ENCODE measurements at places on chromosomes 5 and 9.

DNA sequence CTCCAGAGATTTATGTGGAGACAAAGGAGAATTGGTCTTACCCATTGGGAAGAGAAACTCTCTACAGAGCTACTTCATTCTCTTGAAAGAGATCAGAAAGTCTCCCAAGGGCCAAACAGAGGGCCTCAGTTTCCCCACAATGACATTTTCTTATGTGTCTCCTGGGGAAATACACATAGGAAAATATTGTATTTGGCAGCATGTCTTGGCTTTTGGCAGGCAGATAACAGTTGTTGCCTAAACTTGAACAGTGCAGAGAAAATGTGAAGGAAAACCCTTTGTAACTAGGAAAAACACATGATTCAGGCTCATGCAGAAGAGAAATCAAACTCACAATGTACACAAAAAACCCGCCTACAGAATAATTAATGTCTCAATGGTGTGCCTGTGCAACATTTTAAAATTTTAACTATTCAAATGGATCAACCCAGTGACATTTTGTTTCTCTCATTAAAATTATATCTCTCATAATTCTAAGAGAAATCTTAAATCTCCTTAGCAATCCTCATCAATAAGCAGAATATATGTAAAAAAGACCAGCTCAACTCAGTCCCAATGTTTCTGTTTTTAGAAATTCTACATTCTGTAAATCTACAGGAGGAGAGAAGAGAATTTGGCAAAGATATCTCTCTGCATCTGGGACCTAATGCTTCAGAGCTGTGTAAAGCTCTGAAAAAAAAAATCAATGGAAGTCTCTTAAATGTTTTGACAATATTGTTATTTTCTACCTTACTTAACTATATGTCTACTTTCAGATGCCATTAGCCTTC lies 205.1 kb downstream of the ADAMTSL1 start:
- no peak overlapping the region for H3K27ac ChIP-seq
- no peak for DNase-seq
- no peak overlapping the region for H3K4me3 ChIP-seq
- H3K27me3 ChIP-seq, result no peaks in the 10 kb centered on the region

GRCh38 chr9:38120961-38121360 lies 51.9 kb upstream of the SHB start:
- peaks cover 2% of the 10 kb centered on the region for H3K27me3 ChIP-seq
- H3K4me1 ChIP-seq, result no peaks in the 10 kb centered on the region
- no peak overlapping the region for H3K4me3 ChIP-seq
- H3K36me3 ChIP-seq, result no peaks in the 10 kb centered on the region

- no peaks in the 10 kb centered on the region for H3K36me3 ChIP-seq
- no peak overlapping the region for H3K4me3 ChIP-seq
- no peak for DNase-seq
- no peak overlapping the region for H3K27ac ChIP-seq
- H3K27me3 ChIP-seq, result no peaks in the 10 kb centered on the region
- no peaks in the 10 kb centered on the region for H3K4me1 ChIP-seq
Observed at GRCh38 chr5:143126174-143127019, 277.1 kb downstream of the NR3C1 start.

DNA sequence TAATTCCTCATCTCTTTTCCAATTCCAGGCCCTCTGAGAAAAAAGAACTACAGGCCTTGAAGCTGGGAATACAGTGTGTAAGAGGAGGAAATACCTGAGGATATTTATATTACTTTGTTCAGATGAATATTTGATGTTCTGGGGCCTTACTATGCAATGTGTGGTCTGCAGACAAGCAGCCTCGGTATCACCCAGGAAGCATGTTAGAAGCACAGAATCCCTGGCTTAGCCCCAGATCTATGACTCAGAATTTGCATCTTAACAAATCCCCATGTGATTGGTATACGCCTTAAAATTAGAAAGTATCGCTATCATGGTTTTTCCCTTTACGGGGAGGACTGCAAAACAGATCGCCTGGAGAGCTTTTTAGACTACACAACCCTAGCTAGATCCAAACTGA lies 121.0 kb downstream of the JAKMIP2 start:
- no peaks in the 10 kb centered on the region for H3K36me3 ChIP-seq
- H3K4me3 ChIP-seq, result no peak overlapping the region
- no peaks in the 10 kb centered on the region for H3K27me3 ChIP-seq
- H3K4me1 ChIP-seq, result no peaks in the 10 kb centered on the region
- no peak for DNase-seq
- H3K27ac ChIP-seq, result no peak overlapping the region

DNA sequence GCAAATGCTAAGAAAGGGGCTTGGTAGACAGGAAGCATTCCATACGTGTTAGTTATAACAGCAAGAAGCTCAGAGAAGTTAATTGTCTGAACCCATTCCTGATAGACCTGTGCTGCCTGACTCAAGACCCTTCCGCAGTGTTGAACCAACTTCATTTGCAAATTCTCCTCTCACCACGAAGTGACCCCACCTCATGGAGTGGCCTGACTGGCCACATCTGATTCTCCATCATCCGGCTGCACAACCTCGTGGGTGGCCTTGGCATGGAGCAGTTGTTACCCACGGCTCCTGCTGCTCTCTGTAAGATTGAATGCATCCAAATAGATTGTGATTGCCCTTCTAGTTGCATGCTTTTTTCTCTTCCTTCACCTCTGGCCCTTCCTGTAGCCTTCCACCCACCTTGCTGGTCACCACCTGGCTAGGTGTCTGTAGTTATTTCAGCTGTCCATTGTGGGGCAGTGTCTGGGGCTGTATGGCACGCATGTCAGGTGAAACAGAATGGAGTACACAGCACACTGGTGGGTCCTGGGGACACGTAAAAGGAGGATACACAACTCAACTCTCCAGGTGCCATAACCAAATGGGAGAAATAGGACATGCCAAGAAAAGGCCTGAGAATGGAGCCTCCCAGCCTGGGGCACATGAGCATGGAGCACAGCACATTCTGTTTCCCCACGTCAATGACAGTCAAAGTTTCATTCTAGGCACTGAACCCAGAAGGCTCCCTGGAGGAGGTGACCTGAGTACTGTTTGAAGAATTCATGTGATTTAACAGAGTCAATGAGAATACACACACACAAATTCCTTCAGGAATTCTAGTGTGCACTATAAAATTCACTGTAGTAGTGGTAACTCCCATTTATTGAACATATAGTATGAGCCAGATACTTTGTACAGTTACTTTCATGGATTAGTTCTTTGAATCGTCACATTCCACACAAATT lies 70.5 kb upstream of the PTCH1 start:
- no peak overlapping the region for H3K4me3 ChIP-seq
- no peak overlapping the region for H3K27ac ChIP-seq
- no peak for DNase-seq
- no peaks in the 10 kb centered on the region for H3K36me3 ChIP-seq
- no peaks in the 10 kb centered on the region for H3K27me3 ChIP-seq

- H3K27me3 ChIP-seq, result no peaks in the 10 kb centered on the region
- H3K4me1 ChIP-seq, result no peaks in the 10 kb centered on the region
- no peaks in the 10 kb centered on the region for H3K36me3 ChIP-seq
- no peak for DNase-seq
- no peak overlapping the region for H3K27ac ChIP-seq
Observed at GRCh38 chr9:69916950-69917349, 96.3 kb downstream of the CFAP95 start.

DNA sequence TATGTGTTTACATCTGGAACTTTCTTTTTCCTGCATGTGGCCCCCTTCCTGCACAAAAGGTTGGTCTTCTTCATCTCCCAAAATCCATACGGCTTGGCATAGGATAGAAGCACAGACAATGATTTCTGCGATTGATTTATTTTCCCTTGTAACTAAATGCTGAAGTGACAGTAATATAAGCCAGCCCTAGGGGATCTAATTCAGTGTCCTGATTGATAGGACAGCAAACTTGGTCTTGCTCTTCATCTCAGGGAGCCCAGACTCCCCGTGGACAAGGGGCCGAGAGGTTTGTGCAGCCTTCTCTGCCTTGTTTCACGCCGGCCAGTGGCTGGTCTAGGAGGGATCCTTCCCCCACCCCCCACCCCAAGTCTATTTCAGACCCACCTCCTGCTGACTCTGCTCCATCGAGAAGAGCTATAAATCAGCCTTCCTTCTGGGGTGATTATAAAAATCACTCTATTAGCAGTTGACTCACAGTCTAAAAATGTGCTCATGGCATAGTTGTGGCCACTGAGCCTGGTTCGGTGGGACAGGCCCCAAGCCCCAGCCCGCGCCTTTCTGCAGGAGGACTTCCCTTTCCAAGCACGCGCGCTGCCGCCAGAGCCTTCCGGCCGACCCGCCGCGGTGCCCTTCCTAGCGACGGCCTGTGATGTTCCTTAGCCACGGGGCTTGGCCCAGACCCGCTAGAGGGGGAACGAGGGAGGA lies 89.8 kb upstream of the COL5A1 start:
- H3K27ac ChIP-seq, result no peak overlapping the region
- no peaks in the 10 kb centered on the region for H3K4me1 ChIP-seq
- no peaks in the 10 kb centered on the region for H3K27me3 ChIP-seq
- DNase-seq, result no peak
- no peak overlapping the region for H3K4me3 ChIP-seq
- H3K36me3 ChIP-seq, result no peaks in the 10 kb centered on the region

DNA sequence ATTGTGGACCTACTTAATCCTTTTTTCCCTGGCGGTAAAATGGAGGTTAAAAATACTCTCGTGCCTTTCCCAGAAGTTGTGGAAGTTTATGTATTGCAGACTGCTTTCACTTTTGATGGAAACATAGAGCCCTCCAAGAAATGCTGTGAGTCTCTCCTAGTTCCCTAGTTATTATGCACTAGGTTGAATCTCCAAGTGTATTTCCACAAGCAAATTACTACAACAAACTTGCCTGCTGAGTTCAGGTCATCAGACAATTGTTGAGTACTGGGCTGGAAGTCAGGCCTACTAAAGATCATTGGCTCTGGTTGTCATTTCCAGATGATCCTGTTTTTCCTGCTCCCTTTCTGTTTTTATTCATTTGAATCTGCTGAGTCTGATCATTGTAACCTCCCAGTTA lies 104.1 kb downstream of the CD180 start:
- DNase-seq, result no peak
- peaks cover 29% of the 10 kb centered on the region for H3K36me3 ChIP-seq
- H3K27ac ChIP-seq, result no peak overlapping the region
- no peaks in the 10 kb centered on the region for H3K4me1 ChIP-seq
- H3K27me3 ChIP-seq, result no peaks in the 10 kb centered on the region

- no peaks in the 10 kb centered on the region for H3K27me3 ChIP-seq
- no peaks in the 10 kb centered on the region for H3K4me1 ChIP-seq
- H3K36me3 ChIP-seq, result no peaks in the 10 kb centered on the region
- no peak overlapping the region for H3K4me3 ChIP-seq
- DNase-seq, result no peak
Observed at GRCh38 chr5:2430606-2431005, 320.9 kb downstream of the IRX2 start.

DNA sequence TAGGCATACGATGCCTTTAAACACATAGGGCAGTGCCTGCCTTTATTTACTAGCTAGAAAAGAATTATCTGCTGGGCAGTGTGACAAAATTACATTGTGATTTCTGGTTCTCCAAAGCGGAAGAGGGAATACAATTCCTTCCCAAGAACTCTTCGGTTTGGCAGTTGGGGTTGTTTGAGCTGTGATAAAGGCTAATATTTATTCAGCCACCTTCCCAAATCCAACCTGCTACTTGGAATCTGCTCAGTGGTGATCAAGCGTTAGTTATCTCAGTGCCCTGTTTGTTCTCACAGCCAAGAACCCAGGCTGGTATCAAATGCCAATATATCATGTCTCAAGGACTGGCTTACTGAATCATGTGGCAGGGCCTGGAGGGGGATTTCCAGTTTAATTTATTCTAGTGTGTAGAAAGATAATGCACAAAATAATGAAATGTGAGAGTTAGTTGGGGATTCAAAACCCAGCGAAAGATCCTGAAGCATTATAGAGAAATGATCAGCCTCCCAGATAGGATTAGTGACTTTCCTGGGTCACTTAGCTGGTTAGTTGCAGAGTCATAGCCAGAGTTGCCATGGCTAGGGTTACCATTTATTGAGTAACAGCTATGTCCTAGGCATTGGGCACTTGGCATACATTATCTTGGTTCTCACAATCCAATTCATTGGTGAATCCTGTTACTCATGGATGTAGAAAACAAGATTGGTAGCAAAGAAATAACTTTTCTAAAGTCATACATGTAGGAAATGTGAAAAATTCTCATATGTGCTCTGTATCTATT lies 457.0 kb upstream of the KLF4 start:
- H3K27me3 ChIP-seq, result no peaks in the 10 kb centered on the region
- no peak for DNase-seq
- H3K27ac ChIP-seq, result no peak overlapping the region
- no peaks in the 10 kb centered on the region for H3K36me3 ChIP-seq
- no peaks in the 10 kb centered on the region for H3K4me1 ChIP-seq

DNA sequence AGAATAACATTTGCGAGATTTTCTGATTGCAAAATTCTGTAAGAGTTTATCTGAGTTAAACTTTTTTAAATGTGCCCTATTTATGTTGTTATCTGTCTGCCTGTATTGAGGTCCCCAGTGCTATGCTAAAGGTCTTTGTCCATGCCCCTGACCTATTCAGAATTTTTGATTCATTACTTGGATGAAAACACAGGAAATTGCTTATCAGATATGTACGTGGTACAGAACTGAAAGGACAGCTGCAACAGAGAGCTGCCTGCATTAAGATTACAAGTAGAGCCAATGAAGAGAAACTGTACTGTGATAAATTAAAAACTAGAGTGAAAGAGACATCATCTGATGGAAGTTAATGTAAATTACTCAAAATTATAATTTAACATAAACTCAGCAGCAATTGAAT lies 408.8 kb downstream of the ADGRV1 start:
- no peak for DNase-seq
- peaks cover 3% of the 10 kb centered on the region for H3K27me3 ChIP-seq
- no peak overlapping the region for H3K4me3 ChIP-seq
- H3K27ac ChIP-seq, result no peak overlapping the region

- no peak for DNase-seq
- H3K4me1 ChIP-seq, result peaks cover 37% of the 10 kb centered on the region
- H3K36me3 ChIP-seq, result no peaks in the 10 kb centered on the region
- no peaks in the 10 kb centered on the region for H3K27me3 ChIP-seq
Observed at GRCh38 chr5:142798099-142798770, 28.1 kb downstream of the ARHGAP26 start.

- DNase-seq, result no peak
- H3K36me3 ChIP-seq, result no peaks in the 10 kb centered on the region
- no peaks in the 10 kb centered on the region for H3K4me1 ChIP-seq
- peaks cover 2% of the 10 kb centered on the region for H3K27me3 ChIP-seq
Observed at GRCh38 chr9:34558364-34558763, 31.2 kb downstream of the CNTFR start.

DNA sequence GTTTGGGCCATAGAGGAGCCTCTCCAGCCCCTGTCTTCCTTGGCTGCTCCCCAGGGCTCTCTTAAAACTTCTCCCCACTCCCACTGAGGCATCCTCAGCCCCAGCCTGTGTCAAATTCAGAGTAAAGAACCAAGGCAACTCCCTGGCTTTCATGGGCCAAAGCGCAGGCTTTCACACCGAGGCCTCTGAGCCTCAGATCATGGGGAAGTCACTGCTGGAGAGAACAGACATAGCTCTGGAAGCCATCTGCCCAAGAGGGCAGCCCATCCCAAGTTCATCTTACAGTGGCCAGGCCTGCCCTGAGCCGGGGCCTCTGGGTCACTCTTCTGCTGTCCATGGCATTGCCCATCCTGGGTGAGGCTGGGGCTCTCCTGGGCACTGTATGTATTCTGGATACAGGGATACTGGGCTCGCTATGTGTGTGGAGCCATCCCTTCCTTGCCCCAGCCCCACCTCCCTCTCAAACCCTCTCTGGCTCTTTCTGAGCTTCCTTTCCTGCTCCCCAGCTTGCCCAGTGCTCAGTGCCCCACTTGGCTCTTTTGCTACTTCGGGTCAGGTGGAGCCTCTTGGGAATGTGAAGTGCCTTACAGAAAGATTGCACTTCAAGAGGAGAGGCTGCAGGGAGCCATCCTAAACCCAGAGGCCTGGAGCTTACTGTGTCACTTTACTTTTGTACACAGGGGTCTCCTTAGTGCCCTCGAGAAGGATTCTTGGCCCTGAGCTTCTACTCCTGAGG lies 33.0 kb downstream of the TGFBI start:
- H3K4me3 ChIP-seq, result no peak overlapping the region
- no peaks in the 10 kb centered on the region for H3K27me3 ChIP-seq
- DNase-seq, result no peak
- no peaks in the 10 kb centered on the region for H3K4me1 ChIP-seq
